ENCODE measurements at places on chromosomes 3 and 15. TPM values are rescaled to one million over a fixed set of nuclear protein-coding genes. Genes with fewer than 3 reads are reported as not detected.

Gene RMDN3
- 28.4 TPM for total RNA-seq

Gene FAM227B
- total RNA-seq: 3.7 TPM

Gene ITGB5
- total RNA-seq: 0.40 TPM

Gene KCNMB2
- not detected for total RNA-seq

Gene TMEM158
- total RNA-seq: not detected

Gene CPEB1
- total RNA-seq: not detected

Gene FBN1
- 1.3 TPM for total RNA-seq

Gene ATXN7
- total RNA-seq: 61.2 TPM

Gene SCN5A
- total RNA-seq: 0.10 TPM

Gene WDR93
- not detected for total RNA-seq

Gene CLRN1
- total RNA-seq: not detected

Gene NDN
- total RNA-seq: 1.7 TPM

Gene FBXL22
- 1.0 TPM for total RNA-seq

Gene FBXO40
- not detected for total RNA-seq

Gene TUSC7
- total RNA-seq: not detected

Gene GPR176
- total RNA-seq: 0.13 TPM

Gene IMPG2
- 0.25 TPM for total RNA-seq

Gene FOXL2
- total RNA-seq: not detected

Gene NR1I2
- total RNA-seq: 0.13 TPM

Gene NPAP1
- total RNA-seq: not detected

Gene RTP1
- not detected for total RNA-seq

Gene WNT5A
- not detected for total RNA-seq

Gene TGM5
- total RNA-seq: 0.28 TPM

Gene ACTL6A
- total RNA-seq: 81.3 TPM

Gene EFCC1
- total RNA-seq: not detected

Gene RYR3
- total RNA-seq: not detected

Gene XIRP1
- 0.03 TPM for total RNA-seq

Gene ENTPD3
- not detected for total RNA-seq

Gene TNFSF10
- 118 TPM for total RNA-seq

Gene CLDN1
- not detected for total RNA-seq

Gene MUC13
- total RNA-seq: not detected

Gene PLCH1
- 0.20 TPM for total RNA-seq

Gene TGM4
- total RNA-seq: not detected

Gene DUOX1
- not detected for total RNA-seq

Gene CIB2
- 1.1 TPM for total RNA-seq

Gene LRRC15
- not detected for total RNA-seq

Gene PRR20G
- total RNA-seq: not detected

Gene RAB11A
- total RNA-seq: 193 TPM

Gene NTRK3
- not detected for total RNA-seq

Gene SCN11A
- total RNA-seq: not detected

Gene ITGA11
- 0.20 TPM for total RNA-seq

Gene KNG1
- not detected for total RNA-seq

Gene SAMMSON
- total RNA-seq: not detected

Gene MDFIC2
- total RNA-seq: not detected

Gene MCF2L2
- total RNA-seq: 6.6 TPM

Gene GRK7
- not detected for total RNA-seq

Gene CNTN4
- total RNA-seq: not detected

Gene CFAP20DC
- total RNA-seq: 2.2 TPM

Gene PSMA4
- 226 TPM for total RNA-seq

Gene WDR76
- total RNA-seq: 72.2 TPM

Gene RGMA
- 0.23 TPM for total RNA-seq
